ENCODE measurements at places on chromosomes 6 and 20.

DNA sequence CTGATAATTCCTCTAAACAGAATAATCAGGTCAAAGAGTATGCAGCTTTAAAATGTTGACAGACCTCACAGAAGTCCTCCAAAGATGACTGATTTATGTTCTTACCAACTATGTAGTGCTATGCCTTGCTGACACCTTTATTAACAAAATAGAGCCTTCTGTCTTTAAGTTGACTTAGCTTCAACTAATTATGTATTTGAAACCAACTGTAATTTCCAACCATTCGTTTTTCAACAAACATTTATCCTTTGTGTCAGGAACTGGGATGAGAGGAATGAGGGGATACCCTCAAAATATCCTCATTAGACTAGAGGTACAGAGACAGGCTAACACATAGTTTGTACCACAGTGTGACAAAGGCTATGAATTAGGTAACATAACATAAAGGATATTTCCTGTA is 186.2 kb upstream of the ZNF217 start:
- DNase-seq, result no peak

- no peak for DNase-seq
These were observed 267.9 kb upstream of the SASH1 start for GRCh38 chr6:148074738-148075137.

- DNase-seq, result no peak
These were observed 1.7 kb upstream of the TFAP2C start for GRCh38 chr20:56627122-56628014.

- no peak for DNase-seq
These were observed 81.4 kb downstream of the MCHR2 start for GRCh38 chr6:99912657-99913056.

GRCh38 chr6:158115508-158115907 is 52.6 kb downstream of the SERAC1 start:
- no peak for DNase-seq

- no peak for DNase-seq
These were observed 1404.0 kb upstream of the ADGRB3 start for GRCh38 chr6:67231092-67231491.

GRCh38 chr6:12241493-12242175 is 48.5 kb upstream of the EDN1 start:
- no peak for DNase-seq

DNA sequence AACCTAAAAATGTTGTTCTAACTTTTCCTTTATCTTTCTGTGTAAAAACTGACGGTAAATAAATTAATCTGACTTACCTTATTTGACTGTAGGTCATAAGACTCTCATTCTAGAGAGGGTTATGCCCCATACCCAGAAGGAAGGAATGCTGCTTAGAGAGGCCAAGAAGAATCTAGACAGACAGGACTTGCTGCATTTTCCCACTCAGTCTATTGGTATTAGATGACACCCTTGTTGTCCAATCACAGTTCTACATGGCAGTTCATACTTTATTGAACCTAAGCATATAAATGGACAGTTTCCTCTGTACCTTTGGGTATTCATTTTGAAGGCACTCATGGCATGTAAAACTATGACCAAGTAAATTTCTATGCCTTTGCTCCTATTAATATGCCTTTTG is 359.6 kb upstream of the ID4 start:
- DNase-seq, result no peak

GRCh38 chr20:4688305-4688704 is 33.4 kb upstream of the PRND start:
- DNase-seq, result no peak

Data from stimulated activated CD8-positive, alpha-beta memory T cell treated with anti-CD3 and anti-CD28 coated beads, Interleukin-4, amount 100 ng/mL, for 1 hour (primary cell).